Nucleus accumbens (tissue), 56 donors: ENCODE measurements at places on chromosomes 16 and 17.
A peak's percentile ranks its signal among the peaks of the same experiment; 100 is the strongest.

DNA sequence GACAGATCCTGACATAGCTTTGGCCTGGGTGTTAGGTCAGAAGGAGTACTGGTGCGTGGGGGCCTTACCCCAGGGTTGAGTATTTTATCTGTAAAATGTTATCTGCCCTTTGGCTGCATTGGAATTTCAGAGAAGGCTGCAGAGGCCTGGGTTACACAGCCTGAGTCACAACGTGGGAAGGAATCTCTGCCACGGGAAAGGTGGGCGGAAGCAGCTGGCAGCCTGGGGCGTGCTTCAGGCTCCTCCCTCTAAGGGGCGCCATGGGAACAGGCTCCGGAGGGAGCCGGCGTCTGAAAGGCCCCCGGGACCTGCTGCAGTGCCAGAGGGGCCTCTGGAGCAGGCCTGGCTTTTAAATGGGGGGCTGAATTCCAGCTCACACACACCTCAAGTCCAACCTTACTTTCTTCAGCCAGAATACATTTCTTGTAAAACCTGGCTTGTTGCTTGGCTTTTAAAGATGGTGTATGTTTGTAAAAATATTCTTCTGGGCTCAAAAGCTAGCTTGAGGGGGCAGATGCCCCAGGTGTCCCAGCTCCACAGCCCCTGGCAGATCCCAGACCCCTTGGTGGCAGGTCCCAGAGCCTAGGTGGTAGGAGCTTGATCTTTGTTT, 142.2 kb downstream of the RAB11FIP4 start:
- peak; percentile 45 for DNase-seq

GRCh38 chr17:7652388-7653356, 1.9 kb downstream of the ATP1B2 start:
- peak; percentile 7 for DNase-seq

- DNase-seq = no peak
Measured at GRCh38 chr16:84834403-84834772, 14.6 kb downstream of the CRISPLD2 start.

GRCh38 chr17:75390982-75391381, 14.5 kb downstream of the GRB2 start:
- no peak for DNase-seq

DNA sequence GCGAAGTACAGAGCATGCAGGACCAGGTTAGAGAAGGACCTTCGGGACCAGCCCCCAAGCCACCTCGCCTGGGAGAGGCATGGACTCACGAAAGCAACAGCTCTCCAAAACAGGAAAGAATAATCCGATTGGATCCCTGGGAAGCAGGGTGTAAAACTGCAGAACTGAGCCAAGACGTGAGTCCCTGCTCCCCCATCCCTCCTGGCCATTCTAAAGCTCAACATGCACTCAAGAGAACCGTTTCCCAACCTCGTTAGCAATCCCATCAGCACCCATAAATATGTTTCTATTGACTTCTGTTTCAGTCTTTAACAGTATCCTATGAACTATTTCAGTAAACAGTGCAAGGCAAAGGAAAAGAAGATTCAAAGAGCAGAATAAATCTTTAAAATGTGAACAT, 167.0 kb downstream of the COPRS start:
- DNase-seq = no peak

- DNase-seq = no peak
Measured at GRCh38 chr17:29713626-29714025, 90.9 kb upstream of the CORO6 start.
